ENCODE measurements at places on chromosomes 12 and 14.

- no peaks in the 10 kb centered on the region for H3K27me3 ChIP-seq
- no peak overlapping the region for H3K27ac ChIP-seq
- no peaks in the 10 kb centered on the region for H3K36me3 ChIP-seq
These were observed 34.2 kb upstream of the PLEKHA5 start for GRCh38 chr12:19095331-19095730.

- H3K36me3 ChIP-seq = no peaks in the 10 kb centered on the region
- no peak overlapping the region for H3K4me3 ChIP-seq
- peaks cover 47% of the 10 kb centered on the region for H3K27me3 ChIP-seq
- no peak for DNase-seq
These were observed 9.3 kb upstream of the FMNL3 start for GRCh38 chr12:49716553-49716952.

- no peak overlapping the region for H3K27ac ChIP-seq
- H3K4me3 ChIP-seq = no peak overlapping the region
- H3K27me3 ChIP-seq = no peaks in the 10 kb centered on the region
- H3K36me3 ChIP-seq = peaks cover 4% of the 10 kb centered on the region
These were observed 37.1 kb downstream of the NID2 start for GRCh38 chr14:52031781-52032180.

GRCh38 chr14:99221445-99221844 lies 50.6 kb downstream of the BCL11B start:
- DNase-seq = no peak
- no peaks in the 10 kb centered on the region for H3K36me3 ChIP-seq
- no peaks in the 10 kb centered on the region for H3K4me1 ChIP-seq
- no peak overlapping the region for H3K27ac ChIP-seq
- H3K27me3 ChIP-seq = peaks cover 14% of the 10 kb centered on the region

DNA sequence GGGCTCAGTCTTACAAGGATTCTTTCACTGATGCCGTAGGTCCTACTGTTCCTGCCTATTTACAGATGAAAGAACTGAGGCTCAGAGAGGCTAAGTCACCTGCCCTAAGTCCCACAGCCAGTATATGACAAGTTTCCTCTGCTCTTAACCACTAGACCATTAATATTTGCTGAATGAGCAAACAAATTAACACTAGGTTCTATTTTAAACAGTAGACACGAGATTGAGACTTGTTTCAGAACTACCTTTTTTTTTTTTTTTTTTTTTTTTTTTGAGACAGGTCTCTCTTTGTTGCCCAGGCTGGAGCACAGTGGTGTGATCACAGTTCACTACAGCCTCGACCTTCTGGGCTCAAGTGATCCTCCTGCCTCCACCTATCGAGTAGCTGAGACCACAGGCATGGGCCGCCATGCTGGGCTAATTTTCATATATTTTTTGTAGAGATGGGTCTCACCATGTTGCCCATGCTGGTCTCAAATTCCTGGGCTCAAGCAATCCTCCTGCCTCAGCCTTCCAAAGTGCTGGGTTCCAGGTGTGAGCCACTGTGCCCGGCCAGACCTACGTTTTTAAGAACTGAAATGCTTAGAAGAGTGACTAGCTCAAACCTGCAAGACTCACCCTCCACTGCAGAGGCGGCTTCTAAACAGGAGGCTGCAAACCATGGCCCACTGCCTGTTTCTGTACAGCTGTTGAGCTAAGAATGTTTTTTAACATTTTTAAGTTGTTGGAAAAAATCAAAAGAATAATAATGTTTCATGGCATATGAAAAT lies 12.9 kb downstream of the SYNE3 start:
- H3K4me3 ChIP-seq = no peak overlapping the region
- DNase-seq = no peak
- peak overlapping the region; percentile 19 for H3K27ac ChIP-seq
- H3K36me3 ChIP-seq = no peaks in the 10 kb centered on the region

- no peaks in the 10 kb centered on the region for H3K27me3 ChIP-seq
- DNase-seq = no peak
- peaks cover 32% of the 10 kb centered on the region for H3K4me1 ChIP-seq
- no peak overlapping the region for H3K4me3 ChIP-seq
- H3K36me3 ChIP-seq = peaks cover 4% of the 10 kb centered on the region
- peak overlapping the region; percentile 80 for H3K27ac ChIP-seq
These were observed 45.7 kb upstream of the CPM start for GRCh38 chr12:68978678-68979077.

DNA sequence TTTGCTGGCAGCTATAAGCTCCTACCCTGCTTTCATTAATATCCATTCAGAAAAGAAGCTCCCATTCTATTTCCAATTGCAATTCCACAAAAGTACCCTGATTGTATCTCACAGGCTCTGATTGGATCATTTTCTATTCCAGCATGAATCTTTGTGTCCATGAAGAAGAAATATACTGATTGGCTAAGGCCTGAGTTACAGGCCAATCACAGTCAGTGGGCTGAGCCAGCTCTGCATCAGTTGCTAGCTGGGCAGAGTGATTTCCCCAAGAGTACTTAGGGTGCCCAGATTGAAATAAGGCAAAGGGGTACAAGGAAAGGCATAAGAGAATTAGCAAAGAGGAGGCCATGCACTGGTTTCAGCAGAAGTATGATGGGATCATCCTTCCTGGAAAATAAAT lies 14.4 kb downstream of the ART4 start:
- no peak overlapping the region for H3K27ac ChIP-seq
- H3K4me3 ChIP-seq = no peak overlapping the region
- no peaks in the 10 kb centered on the region for H3K27me3 ChIP-seq
- no peak for DNase-seq
